ENCODE measurements at places on chromosomes 7 and 10. TPM values are rescaled to one million over a fixed set of nuclear protein-coding genes. Genes with fewer than 3 reads are reported as not detected.

ADARB2 gene
- 0.40 TPM for total RNA-seq

HIBADH gene
- 51.5 TPM for total RNA-seq

PPP1R17 gene
- total RNA-seq: not detected

AOAH gene
- not detected for total RNA-seq

SPDYE5 gene
- not detected for total RNA-seq

NXPH1 gene
- total RNA-seq: not detected

All from epithelial cell of alveolus of lung (primary cell).